ENCODE measurements at places on chromosomes 6 and 20.
A peak's percentile ranks its signal among the peaks of the same experiment; 100 is the strongest.

DNA sequence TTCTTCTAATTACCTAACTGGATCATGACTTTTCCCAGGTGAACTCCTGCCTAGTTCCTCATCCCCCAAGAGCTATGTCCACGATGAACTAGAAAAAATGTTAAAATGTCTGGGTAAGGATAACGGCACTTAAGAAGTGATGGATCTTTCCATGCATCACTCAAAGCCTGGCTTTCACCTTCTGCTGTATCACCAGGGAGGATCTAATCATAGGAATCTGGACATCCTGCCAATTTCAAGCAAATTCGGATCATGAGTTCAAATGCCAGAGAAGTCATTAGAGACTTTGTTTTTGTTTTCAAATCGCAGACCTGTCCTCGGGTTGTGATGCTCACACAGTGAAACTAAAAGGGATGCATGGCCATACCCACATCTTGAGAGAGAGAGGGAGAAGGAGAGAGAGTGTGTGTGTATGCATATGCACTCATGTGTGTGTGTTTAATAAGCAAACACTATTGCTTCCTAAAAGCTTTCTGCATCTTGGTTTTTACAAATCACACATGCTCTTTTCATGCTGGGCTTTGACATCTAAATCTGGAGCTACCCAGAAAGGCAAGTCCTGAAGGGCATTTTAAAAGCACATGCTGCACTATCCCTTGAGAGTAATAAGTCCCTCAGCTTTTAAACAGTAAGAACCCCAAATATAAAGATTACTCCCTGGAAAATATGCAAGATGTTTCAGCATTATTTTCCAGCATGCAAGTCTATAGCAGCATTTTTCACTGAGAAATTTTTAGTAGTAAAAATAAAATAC, 524.6 kb upstream of the NOX3 start:
- peak; percentile 32 for DNase-seq

GRCh38 chr6:87558446-87558845, 31.3 kb downstream of the RARS2 start:
- no peak for DNase-seq

DNA sequence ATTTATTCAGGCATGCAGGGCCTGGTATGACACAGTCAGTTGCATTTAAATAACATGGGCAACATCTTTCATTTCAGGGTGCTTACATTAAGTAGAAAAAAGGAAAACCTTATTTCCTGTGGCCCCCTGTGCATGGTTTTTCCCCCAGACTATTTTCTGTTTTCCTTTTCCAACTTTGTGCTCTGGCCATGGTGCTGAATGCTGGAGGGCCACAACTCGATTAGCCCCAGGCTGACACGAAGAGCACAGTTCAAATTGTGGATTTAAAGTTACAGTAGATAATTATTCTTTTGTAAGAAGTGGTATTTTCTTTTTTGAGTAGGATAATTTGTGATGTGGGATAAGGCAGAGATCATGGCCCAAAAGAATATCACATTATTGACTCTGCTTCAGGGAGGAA, 332.0 kb downstream of the HAO1 start:
- DNase-seq = peak; percentile 5

DNA sequence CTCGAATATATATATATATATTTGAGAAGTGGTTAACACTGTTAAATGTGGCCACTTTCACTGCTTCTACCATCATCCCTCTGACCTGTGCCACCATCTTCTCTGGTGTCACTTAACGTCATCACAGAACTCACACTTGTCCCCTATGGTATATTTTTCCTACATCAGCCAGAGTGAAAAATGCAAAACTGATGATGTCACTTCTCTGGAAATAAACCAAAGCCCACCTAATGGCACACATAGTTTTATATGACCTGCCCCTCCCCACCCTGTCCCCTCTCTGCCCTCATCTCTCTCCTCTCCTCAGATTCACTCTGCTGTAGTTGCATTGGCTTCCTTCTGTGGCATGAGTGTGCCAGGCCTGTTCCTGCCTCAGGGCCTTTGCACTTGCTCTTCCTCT, 63.9 kb upstream of the IFNGR1 start:
- DNase-seq = no peak

DNA sequence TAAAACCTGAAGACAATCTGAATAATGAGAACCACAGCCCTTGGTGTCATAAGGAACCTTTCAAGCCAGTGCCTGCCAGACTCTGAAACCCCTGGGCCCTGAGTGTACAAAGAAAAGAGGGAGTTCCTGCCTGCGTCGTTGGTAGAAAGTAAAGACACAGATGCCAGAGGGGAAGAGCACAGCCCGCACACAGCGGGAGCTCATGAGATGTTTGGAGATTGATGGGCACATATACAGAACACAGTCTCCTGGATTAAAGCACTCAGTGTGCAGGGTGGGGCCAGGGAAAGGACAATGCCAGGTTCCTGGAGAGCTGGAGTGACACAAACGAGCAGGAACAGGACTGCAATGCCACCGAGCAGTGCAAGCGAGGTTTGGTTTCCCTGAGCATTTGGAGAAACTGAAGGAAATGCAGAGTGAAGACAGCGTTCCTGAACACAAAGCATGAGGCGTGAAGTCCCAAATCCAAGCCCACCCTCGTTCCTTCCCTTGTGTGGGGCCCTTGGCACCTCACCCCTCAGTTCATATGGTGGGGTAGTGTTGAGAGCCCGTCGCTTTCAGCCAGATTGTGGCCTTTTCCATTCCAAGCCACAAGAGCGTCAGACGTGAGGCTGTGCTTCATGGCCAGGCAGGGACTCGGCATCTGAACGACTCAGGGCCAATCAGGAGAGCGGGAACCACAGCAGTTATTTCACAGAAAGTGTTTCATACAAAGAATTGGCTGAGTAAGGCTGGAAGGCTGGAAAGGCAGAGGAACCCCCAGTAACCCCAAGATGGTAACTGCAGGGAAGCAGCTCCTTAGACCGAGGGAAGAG, 41.0 kb upstream of the RPS6KA2 start:
- no peak for DNase-seq

DNA sequence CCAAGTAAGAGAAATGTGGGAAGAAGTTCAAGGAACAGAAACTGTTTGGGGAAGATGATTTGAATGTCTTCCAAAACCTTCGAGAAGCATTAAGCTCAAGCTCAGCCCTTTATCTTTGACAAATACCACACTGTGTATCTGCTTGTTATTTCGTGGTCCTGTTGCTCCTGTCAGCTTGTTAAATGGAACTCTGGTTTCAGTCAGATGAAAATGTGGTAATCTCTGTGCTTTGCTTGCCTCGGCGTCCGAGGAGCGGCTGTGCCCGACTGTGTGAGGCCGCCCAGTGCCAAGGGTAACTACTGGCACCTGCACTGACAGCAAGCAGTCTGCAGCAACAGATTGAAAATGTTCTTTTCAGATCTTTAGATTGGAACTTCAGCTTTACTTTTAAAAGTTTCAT, 577.9 kb upstream of the FLRT3 start:
- no peak for DNase-seq

All from NCI-H69 (cell line).